ENCODE measurements at places on chromosomes 16 and 17.

- no peak for DNase-seq
These were observed 15.0 kb downstream of the TRIM25 start for GRCh38 chr17:56898874-56899273.

DNA sequence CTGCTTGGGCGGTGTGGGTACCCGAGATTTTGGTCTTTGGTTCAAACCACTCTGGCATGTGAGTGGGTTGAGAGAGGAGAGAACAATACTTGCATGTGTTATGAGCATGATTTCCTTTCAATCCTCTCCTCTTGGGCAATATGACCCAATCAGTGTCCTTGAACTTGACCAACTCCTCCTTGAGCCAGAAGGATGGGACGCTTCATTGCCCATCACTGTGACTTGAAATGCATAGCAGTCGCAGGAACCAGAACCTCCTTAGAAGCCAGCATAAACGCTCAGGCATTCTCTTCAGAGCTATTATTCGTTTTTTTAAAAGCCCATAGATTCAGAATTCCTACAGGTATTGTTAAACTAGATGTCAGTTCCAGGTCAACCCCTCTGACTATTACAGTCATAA lies 367.4 kb downstream of the HAPSTR1 start:
- no peak for DNase-seq

- peak; percentile 41 for DNase-seq
These were observed 1151.9 kb upstream of the GOT2 start for GRCh38 chr16:59886021-59886420.

- DNase-seq: no peak
These were observed 9.5 kb upstream of the GALK1 start for GRCh38 chr17:75774471-75774990.

DNA sequence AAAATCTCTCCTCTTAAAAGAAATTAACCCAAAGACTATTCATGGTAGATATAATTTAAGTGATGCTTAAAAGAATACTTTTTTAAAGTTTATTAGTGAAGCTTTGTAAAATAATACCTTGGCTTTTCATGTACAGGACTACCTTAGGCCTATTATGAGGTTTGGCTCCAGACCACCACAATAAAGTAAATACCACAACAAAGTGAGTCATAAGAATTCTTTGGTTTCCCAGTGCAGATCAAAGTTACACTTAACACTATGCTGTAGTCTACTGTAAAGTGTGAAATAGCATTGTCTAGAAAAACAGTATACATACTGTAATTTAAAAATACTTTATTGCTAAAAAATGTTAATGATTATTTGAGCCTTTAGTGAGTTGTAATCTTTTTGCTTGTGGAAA lies 31.7 kb downstream of the CLTC start:
- no peak for DNase-seq

GRCh38 chr16:84964386-84965128 lies 46.8 kb downstream of the ZDHHC7 start:
- DNase-seq: no peak

Measured in ACHN (cell line).